ENCODE measurements at places on chromosomes 4 and X.
A peak's percentile ranks its signal among the peaks of the same experiment; 100 is the strongest.

- no peak for DNase-seq
Measured at GRCh38 chrX:72409993-72410392, 104.3 kb upstream of the CITED1 start.

GRCh38 chr4:127139788-127140286 lies 492.9 kb upstream of the INTU start:
- DNase-seq: no peak

DNA sequence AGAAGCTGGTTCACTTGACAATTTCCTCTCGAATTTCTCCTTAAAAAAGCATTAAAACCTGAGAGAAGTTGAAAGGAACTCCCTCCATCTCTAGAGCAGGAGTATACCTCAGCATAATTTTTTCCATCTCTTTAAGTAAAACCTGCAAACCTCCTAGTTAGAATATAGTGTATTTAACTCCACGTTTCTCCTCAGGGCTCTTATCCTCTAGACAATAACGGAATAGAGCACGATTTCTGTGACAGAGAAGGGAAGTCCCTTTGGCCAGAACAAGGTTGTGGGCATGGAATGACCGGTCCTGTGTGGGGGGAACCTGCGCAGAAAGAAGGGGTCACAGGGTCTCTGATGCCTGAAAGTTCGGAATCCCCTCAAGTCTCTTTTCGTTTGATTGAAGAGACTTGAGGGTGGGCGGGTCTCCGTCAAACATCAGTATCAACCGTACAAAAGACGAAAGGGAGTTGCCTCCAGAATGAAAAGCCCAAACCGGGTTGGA lies 697 bp downstream of the ZNF280C start:
- DNase-seq: no peak

- no peak for DNase-seq
Measured at GRCh38 chr4:7752649-7753048, 187.0 kb downstream of the AFAP1 start.

DNA sequence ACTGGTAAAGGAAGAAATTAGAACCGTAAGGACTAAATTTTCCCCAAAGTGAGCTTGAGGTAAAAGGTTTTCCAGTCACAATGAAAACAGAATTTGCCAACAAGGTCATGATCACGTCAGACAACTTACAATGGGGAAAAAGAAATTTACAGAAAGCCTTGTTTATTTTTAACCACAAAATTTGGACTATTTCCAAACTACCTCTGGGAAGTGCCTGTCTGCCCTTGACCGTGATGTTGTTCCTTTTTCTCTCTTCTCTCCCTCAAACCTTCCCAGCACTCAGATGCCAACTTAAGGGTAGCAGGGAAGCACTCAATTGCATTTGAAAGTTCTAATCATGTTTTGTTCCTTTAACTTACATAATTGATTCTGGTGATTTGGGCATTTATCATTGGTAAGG lies 32.5 kb downstream of the MEPE start:
- DNase-seq: no peak

- no peak for DNase-seq
Measured at GRCh38 chrX:14641681-14642655, 112.6 kb downstream of the GLRA2 start.

GRCh38 chr4:24169956-24170355 lies 280.1 kb upstream of the PPARGC1A start:
- DNase-seq: no peak

DNA sequence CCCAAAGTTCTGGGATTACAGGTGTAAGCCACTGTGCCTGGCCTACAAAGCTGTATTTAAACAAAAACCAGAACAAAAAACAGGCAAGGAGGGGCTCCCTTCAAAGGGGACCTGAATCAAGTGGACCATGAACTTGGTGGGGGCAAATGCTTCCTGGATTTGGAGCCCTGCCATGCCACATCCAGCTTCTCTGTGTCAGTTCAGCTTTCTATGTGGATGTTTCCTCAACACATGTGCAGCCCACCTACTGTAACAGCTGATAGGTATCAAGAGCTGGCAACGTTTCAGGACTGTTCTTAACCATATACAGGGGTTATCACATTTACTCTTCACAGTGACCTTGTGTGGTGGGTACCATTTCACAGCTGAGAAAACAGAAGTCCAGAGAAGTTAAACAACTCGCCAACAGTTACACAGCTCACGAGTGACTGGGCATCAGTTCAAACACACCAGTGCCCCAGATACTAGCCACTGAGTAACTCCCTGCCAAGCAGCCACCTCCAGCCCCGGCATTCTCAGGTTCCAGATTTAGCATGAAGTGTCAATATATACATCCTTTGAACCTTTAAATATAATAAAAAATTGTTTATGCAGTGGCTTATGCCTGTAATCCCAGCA lies 7.5 kb downstream of the GPR143 start:
- DNase-seq: no peak

- DNase-seq: no peak
Measured at GRCh38 chr4:183986291-183986970, 81.3 kb downstream of the STOX2 start.

DNA sequence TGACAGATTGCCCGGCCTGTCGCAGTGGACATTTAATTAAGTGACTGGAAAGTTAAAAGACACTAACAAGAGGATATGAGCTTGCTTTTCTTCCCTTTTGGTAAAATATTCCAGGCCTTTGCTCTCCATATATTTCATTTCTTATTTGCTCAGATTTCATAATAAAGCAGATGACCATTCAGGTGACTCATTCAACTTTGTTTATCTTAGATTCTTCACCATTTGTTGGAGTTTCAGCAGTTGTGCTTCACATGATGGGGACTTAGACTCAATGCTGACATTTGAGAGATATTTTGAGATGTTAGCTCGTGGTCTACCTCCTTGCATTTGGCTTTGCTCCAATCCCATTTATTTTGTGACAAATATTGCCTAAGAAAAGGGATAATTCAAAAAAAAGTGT lies 312.2 kb downstream of the ARHGAP24 start:
- DNase-seq: no peak

DNA sequence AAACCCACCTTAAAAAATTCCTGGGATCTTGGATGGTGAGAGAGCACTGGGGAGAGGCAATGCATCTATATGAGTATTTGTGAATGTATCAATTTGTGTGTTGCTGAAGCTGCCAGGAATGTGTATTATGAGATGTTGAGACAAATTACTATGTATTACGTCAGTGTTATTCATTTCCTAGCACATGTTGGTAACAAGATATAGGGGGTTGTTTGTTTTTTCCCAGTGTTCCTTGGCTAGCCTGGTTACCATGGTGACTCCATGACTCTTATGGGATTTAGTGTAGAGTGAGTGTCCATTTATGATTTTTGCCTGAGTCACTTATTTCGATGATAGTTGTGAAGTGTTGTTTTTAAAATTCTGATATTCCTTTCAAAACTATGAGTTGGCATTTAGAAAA lies 65.6 kb downstream of the RAB40A start:
- DNase-seq: no peak

DNA sequence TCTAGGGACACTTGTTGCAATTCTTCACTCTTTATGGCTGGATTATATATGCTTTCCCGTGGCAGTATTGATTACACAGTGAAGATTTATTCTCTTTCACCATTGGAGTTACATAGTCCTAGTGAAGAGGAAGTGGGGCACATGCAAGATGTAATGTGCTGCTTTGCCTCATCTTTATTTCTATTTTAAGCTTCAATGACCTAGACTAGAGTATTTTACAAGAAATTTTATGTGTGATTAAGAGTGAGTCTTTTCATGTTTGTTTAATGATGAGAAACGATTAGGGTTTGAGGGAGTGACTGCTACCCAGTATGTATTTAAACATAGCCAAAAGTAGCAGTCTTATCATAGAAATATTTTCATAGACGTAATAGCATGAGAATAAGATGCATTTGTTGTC lies 30.8 kb downstream of the DIAPH2 start:
- DNase-seq: no peak

GRCh38 chr4:20217951-20218350 lies 33.8 kb upstream of the SLIT2 start:
- DNase-seq: no peak

GRCh38 chr4:150119492-150119891 lies 41.2 kb downstream of the DCLK2 start:
- DNase-seq: no peak

DNA sequence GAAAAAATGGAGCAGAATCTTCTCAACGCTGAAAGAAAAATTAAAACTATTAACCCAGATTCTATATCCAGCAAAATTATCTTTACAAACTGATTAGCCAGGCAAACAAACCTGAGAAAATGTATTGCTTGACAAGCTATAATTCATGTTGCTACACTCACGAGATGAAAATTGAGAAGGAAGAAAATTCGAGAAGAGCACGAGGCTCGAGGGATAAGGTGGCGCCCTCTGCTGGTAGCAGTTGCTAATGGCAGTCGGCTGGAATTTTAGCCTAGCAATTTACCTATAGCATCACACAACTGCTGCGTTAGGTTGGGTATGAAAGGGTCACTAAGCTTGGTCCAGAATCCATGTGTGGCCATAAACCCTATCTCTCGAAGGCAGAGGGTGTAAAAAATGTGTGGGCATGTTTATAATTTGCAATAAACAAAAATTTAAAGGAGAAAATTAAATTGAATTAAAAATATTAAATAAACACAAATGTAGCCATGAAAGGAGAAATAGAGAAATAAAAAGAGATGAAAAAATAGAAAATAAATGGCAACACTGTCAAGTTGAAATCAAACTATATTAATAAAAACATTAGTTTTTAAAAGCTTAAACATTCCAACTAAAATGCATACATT lies 126.6 kb downstream of the PPP4R3C start:
- DNase-seq: peak; percentile 38

- no peak for DNase-seq
Measured at GRCh38 chrX:137482136-137482535, 83.8 kb upstream of the ZIC3 start.

DNA sequence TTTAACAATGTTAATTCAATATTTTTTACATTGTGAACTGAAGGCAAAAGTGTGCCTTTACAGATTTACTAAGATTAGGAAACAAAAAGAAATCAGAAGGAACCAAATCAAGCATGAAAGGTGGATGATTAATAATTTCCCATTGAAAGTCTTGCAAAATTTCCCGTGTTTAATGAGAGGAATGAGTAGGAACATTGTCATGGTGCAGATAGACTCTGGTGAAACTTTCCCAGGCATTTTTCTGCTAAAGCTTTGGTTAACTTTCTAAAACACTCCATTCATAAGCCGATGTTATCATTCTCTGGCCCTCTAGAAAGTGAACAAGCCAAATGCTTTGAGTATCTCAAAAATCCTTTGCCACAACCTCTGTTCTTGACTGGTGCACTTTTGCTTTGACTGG lies 1522.8 kb upstream of the PABPC4L start:
- no peak for DNase-seq

- DNase-seq: no peak
Measured at GRCh38 chr4:41538887-41539498, 1.0 kb downstream of the LIMCH1 start.

GRCh38 chrX:106951230-106951629 lies 31.0 kb downstream of the CLDN2 start:
- DNase-seq: no peak

DNA sequence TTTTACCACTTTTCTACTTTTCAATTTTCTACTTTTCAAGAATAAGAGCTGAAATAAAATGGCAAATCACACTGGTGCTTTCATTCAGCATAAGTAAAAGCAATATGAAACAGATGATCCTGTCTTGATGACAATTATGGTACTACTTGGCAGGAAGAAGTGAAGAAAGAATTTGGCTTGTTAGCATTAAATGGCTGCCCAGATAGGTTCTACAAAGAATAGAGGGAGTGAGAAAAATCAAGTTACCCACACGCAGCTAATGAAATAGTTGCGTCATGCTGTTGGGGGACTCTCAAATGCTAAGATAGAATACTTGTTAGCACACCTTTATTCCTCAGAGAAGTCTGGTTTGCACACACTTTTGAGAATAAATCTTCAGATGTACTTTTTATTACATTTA lies 12.5 kb upstream of the LCORL start:
- no peak for DNase-seq

- DNase-seq: no peak
Measured at GRCh38 chr4:2159931-2160330, 82.0 kb downstream of the HAUS3 start.

- no peak for DNase-seq
Measured at GRCh38 chr4:146143888-146144287, 31.6 kb upstream of the LSM6 start.

GRCh38 chrX:54049801-54050200 lies 5.5 kb upstream of the PHF8 start:
- no peak for DNase-seq
